Breast epithelium (tissue), 4 donors: ENCODE measurements at places on chromosomes 1 and 21. TPM values are rescaled to one million over a fixed set of nuclear protein-coding genes. Genes with fewer than 3 reads are reported as not detected.

Gene CHIT1
- 5.1 TPM for total RNA-seq

Gene HSD11B1
- total RNA-seq = 0.88 TPM

- no peak overlapping the region for H3K27ac ChIP-seq
- no peaks in the 10 kb centered on the region for H3K36me3 ChIP-seq
- no peak for DNase-seq
- H3K4me3 ChIP-seq = no peak overlapping the region
- no peaks in the 10 kb centered on the region for H3K27me3 ChIP-seq
Observed at GRCh38 chr21:42929969-42930368, 4.5 kb upstream of the ERVH48-1 start.

DNA sequence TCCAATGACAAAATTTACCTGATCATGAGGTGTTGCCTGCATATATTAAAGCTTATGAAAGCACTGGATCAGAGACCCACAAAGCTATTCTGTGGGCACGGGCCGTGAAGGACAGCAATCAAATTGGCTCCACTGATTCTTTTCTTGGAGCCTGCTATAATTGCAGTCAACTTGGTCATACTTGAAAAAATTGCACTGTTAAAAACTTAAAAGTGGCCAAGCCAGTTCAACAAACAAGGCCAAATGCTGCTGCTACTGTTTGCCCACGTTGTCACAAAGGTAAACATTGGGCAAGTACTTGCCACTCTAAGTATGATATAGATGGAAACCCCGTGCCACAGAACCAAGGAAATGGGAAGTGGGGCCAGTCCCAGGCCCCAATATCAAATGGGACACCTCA lies 37.8 kb downstream of the CYP4A11 start:
- H3K4me1 ChIP-seq = no peaks in the 10 kb centered on the region
- no peak overlapping the region for H3K4me3 ChIP-seq
- H3K27me3 ChIP-seq = no peaks in the 10 kb centered on the region
- H3K36me3 ChIP-seq = no peaks in the 10 kb centered on the region
- peak; percentile 23 for DNase-seq

DNA sequence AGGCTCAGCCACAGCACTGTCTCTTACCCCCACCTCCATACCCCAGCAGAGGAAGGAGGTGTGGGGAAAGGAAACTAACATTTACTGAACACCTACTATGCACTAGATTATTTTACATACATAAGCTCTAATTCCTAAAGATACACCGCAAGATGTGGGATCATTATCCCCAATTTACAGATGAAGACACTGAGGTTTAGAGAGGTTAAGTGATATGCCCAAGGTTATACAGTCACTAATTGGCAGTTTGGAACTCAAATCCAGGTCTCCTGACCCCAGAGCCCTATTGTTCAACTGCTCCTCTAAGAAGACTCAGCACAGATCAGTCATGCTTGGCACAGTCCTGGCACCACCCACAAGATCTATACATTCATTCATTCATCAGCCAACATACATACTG lies 3.7 kb upstream of the TENT5B start:
- H3K27ac ChIP-seq = no peak overlapping the region
- no peak for DNase-seq
- H3K4me3 ChIP-seq = no peak overlapping the region
- no peaks in the 10 kb centered on the region for H3K27me3 ChIP-seq
- no peaks in the 10 kb centered on the region for H3K4me1 ChIP-seq
- no peaks in the 10 kb centered on the region for H3K36me3 ChIP-seq

DNA sequence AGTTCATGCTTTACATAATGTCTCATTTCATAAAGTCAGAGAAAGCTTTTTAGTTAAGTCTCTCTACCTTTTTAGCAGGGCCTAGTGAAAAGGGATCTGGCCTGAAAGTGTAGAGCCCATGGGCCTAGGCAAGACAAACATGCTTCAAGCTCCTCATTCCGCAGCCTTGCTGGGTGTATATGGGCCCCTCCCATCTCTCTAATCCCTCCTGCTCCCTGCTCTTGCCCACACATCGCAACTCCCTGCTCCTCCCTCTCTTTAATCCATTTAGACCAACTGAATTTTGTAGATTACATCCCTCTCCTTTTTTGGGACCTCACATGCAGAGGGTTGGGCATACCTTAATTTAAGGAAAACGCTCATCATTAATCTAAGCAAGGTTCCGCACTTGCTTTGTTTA lies 42.3 kb upstream of the CCDC190 start:
- H3K4me1 ChIP-seq = no peaks in the 10 kb centered on the region
- no peak overlapping the region for H3K27ac ChIP-seq
- H3K27me3 ChIP-seq = no peaks in the 10 kb centered on the region

DNA sequence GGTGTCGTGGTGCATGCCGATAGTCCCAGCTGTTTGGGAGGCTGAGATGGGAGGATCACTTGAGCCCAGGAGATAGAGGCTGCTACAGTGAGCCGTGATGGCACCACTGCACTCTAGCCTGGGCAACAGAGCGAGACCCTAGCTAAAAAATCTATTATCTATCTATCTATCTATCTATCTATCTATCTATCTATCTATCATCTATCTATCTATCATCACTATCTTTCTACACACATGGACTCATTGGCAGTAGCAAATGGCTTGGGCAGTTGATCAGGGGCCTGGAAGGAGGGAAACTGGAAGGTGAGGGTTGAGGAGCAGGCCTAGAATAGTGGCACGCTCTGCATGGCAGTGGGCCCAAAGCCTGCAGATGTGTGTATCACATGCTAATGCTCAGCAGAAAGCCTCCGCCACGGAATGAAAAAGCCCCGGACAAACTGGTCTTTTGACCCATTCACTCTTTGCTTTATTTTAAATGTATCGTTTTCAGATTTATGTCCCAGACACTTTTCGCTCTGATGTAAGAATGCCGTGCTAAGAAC lies 7.3 kb upstream of the HUNK start:
- DNase-seq = no peak
- no peak overlapping the region for H3K4me3 ChIP-seq
- no peak overlapping the region for H3K27ac ChIP-seq
- H3K4me1 ChIP-seq = no peaks in the 10 kb centered on the region
- H3K27me3 ChIP-seq = no peaks in the 10 kb centered on the region

DNA sequence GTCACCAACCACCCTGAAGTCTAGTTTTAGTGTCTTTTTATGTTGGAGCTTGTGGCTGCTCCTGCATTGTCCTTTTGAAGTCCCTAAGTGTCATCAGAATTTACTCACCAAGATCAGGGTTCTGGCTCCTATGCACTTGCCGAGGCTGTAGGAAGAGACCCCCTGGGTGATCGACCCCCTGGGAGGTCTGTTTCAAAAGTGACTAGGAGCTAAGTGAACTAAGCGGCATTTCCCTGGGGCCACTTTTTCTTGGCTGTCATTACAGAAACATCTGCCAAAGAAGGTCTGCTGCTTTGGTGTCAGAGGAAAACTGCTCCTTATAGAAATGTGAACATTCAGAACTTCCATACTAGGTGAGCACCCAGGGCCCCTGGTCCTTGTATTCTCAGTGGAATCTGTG lies 39.4 kb downstream of the ACTN2 start:
- no peaks in the 10 kb centered on the region for H3K27me3 ChIP-seq
- no peaks in the 10 kb centered on the region for H3K4me1 ChIP-seq
- H3K36me3 ChIP-seq = no peaks in the 10 kb centered on the region

Gene CHIA
- not detected for total RNA-seq

Gene ELAPOR1
- total RNA-seq = 0.64 TPM

DNA sequence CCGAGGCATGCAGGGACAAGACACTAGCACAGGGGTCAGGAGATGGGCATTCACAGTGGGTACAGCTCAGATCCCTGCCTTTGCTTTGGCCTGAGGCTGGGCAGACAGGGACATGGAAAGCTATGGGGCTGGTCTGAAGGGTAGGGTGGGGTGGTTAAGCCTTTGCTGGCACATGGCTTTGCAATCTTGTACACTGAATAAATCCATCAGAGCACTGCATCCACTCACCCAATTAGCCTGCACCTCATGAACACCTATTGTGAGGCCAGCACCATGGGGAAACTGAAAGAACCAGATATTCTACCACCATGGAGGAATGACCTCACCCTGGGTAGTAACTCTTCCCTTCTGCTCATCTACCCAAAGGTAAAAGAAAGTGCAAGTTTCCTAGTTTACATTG lies 199.6 kb upstream of the LMO4 start:
- peak overlapping the region; percentile 44 for H3K27ac ChIP-seq
- no peaks in the 10 kb centered on the region for H3K27me3 ChIP-seq
- H3K4me1 ChIP-seq = no peaks in the 10 kb centered on the region
- DNase-seq = no peak
- H3K4me3 ChIP-seq = no peak overlapping the region

DNA sequence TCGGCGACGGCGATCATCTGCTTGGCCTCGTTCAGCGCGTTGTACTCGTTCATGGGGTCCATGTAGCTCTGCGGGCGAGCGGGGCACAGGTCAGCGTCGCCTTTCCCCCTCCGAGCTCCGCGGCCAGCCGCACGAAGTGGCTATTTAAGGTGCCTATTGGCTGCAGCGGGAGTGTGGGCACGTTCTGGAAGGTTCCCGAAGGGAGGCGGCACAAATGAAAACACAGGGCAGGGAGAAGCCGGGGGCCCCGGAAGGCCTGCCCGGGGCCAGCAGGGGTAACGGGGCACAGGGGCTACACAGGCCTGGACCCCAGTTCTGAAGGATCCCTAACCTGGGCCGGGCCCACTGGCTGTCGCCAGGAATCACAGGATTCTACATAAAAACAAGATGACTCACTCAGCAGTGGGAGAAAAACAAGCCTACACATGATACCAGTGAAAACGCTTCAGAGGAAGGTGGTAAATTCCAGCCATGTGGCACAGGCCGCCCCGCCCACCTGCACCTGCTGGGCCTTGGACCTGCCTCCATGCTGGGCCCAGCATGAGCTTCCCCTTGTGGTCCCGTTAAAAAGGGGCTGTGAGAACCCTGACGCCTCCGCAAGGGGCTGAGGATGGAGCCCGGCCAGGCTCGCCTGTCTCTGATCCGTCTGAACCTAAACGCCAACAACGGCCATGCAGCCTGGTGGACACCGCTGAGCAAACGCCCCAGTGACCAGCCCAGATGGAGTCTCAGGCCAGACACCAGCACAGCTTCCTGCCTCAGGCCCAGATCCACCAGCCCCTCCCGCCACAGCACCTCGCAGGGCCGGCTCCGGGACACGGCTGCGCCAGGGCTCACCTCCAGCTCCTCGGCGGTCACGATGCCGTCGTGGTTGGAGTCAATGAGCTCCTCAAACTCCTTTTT lies 3.9 kb upstream of the TNFRSF4 start:
- H3K27ac ChIP-seq = peak overlapping the region; percentile 48
- no peaks in the 10 kb centered on the region for H3K27me3 ChIP-seq
- peaks cover 5% of the 10 kb centered on the region for H3K36me3 ChIP-seq
- H3K4me3 ChIP-seq = no peak overlapping the region

- no peak for DNase-seq
- H3K4me3 ChIP-seq = no peak overlapping the region
- no peaks in the 10 kb centered on the region for H3K36me3 ChIP-seq
Observed at GRCh38 chr1:35324486-35324885, 56.0 kb downstream of the ZMYM4 start.

Gene KCNJ10
- total RNA-seq = not detected

Gene PCNT
- 28.5 TPM for total RNA-seq

DNA sequence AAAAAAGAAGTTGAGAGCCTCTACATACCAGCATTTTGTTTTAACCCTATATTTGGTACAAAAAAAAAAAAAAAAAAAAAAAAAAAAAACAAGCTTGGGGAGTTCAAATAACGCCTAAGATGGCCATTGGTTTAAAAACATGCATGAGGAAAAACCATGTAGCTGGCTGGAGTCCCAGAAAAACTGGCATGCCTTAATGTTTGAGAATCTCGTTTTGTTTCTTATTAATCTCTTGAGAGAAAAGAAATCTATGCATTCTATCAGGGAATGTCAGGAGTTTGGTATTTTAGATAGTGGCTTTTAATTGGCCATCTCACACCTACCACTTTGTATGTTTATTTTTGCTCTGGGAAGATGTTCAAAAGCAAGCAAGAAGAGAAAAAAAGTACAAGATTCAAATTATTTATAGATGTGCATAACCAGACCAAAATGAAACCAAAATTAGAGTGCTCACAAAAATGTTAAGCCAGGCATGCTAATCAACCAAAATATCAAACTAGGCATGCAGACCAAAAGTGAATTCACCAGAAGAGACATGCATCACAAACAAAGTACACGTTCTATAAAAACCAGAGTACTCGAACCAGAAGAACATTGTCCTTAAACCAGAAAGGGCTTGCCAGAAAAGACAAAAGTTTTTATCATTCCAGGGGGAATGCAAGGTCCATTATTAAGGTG lies 156.6 kb downstream of the AK5 start:
- no peaks in the 10 kb centered on the region for H3K36me3 ChIP-seq
- no peaks in the 10 kb centered on the region for H3K27me3 ChIP-seq
- DNase-seq = peak; percentile 38
- peak overlapping the region; percentile 69 for H3K27ac ChIP-seq
- no peaks in the 10 kb centered on the region for H3K4me1 ChIP-seq
